ENCODE measurements at places on chromosomes 11 and 22. TPM values are rescaled to one million over a fixed set of nuclear protein-coding genes. Genes with fewer than 3 reads are reported as not detected.

GRCh38 chr22:20472629-20473442 lies 22.8 kb downstream of the KLHL22 start:
- no peak for DNase-seq

Gene VWA5A
- total RNA-seq = 3.5 TPM

Gene HEPHL1
- not detected for total RNA-seq

GRCh38 chr11:95503047-95503446 lies 272.0 kb upstream of the SESN3 start:
- DNase-seq = no peak

Gene SYT12
- 0.13 TPM for total RNA-seq

- DNase-seq = no peak
These were observed 42.1 kb downstream of the SLC36A4 start for GRCh38 chr11:93155738-93156137.

Gene SULT4A1
- total RNA-seq = 0.51 TPM

Gene CCDC15
- 0.24 TPM for total RNA-seq

GRCh38 chr11:70876685-70877084 lies 375.7 kb downstream of the SHANK2 start:
- DNase-seq = no peak

Gene ST14
- 1.8 TPM for total RNA-seq

Gene SGSM1
- 9.2 TPM for total RNA-seq

Gene DEUP1
- total RNA-seq = not detected

DNA sequence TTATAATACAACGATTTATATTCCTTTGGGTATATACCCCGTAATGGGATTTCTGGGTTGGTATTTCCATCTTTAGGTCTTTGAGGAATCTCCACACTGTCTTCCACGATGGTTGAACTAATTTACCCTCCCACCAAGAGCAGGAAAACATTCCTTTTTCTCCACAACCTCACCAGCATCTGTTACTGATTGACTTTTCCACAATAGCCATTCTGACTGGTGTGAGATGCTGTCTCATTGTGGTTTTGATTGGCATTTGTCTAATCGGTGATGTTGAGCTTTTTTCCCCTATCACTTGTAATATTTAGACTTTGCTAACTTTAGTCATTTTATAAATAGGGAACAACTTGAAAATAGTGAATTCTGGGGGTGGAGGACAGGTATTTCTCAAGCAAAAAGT lies 58.1 kb downstream of the PPFIA1 start:
- DNase-seq = no peak

Gene ROBO4
- 21.9 TPM for total RNA-seq

GRCh38 chr11:124069429-124070401 lies 28.6 kb upstream of the OR10G7 start:
- DNase-seq = peak; percentile 58

DNA sequence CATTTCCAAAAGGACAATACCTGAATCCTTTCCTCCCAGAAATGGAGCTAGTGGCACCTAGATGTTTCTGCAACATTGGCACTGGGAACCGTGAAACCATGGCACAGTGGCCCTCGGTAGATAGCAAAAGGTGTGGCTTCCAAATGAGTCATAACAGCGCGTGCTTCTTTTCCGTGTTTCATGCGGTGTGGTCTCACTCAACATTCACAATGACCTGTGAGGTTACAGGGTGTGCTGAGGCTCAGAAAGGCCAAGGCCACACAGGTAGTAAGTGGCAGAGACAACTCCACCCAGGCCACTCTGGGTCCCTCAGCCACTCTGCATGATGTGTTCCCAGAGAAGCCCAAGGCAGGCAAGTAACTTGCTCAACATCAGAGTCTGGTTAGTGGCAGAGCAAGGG lies 67.4 kb downstream of the TP53I11 start:
- DNase-seq = no peak

DNA sequence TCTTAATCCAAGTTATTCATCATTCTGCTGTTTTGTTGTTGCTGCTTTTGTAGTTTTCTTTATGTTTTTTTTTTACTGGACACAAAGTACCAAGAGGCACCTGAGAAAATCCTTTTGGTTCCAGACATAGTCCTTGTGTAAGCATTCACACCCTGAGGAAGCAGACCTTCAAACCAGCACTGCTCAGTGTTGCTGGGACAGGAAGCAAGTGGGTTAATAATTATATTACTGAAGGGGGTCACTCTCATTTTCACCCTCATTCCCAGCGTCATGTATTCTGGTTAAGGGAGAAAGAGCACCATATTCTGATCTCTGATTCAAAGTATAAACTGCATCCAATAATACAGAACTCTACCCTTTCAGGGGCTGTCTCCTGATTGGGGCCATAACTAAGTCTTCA lies 5.9 kb upstream of the ALKBH3 start:
- no peak for DNase-seq
